ENCODE measurements at places on chromosomes 11 and 22. TPM values are rescaled to one million over a fixed set of nuclear protein-coding genes. Genes with fewer than 3 reads are reported as not detected.

- DNase-seq = no peak
Measured at GRCh38 chr11:95451261-95451660, 220.3 kb upstream of the SESN3 start.

DNA sequence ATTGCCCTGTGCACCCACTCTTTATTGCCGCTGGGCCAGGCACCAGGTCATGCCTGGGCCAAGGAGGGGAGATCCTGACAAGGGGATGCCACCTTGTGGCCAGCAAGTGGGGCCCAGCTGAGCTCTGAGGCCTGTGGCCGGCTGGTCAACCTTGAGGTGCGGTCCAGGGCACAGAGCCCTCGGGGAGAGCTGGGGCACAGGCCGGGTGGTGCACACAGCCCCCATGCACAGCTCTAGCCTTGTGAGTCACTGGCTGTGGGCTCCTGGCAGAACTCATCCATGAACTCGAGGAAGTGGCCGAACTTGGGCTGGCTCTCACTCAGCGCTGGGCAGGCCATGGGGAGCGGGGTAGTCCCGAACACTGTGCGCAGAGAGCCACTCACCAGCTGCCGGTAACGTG, 94.3 kb downstream of the RNF169 start:
- no peak for DNase-seq

DNA sequence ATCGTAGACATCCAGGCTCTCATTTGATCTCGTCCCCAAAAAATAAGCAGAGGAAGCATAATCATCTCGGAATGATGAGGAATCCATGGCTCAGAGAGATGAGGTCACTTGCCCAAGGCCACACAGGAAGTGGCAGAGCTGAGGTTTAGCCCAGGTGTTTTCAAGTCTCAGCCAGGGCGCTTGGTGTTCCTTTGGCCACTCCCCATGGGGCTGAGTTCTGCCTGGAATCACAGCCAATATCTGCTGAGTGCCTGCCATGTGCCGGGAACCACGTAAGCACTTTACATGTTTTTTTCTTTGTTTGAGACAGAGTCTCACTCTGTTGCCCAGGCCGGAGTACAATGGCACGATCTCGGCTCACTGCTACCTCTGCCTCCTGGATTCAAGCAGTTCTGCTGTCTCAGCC, 29.5 kb upstream of the MYH9 start:
- DNase-seq = no peak

GRCh38 chr11:131146827-131147490, 223.5 kb upstream of the NTM start:
- no peak for DNase-seq

- DNase-seq = no peak
Measured at GRCh38 chr11:100908746-100909145, 220.9 kb downstream of the PGR start.

GRCh38 chr11:36455658-36456111, 54.4 kb downstream of the TRAF6 start:
- DNase-seq = no peak

DNA sequence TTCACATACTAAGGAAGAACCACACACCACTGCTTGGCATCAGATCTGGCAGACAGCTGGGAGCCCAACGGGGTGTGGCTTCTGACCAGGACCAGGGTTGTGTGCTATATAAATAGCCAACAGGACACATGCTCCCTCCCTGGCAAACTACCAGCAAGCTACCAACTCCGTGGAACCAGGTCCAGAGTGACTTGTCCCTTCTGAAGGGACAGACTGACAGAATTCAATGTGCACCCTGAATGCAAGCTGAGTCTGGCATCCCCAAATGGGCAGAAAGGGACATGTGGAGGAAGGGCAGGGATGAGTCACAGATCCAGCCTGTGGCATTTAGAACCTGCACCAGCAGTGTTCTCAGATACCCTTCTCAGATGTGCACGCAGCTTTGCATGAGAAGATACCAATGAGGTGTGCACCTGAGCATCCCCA, 92.9 kb downstream of the MICAL3 start:
- no peak for DNase-seq

GRCh38 chr11:57094181-57094935, 87.4 kb upstream of the LRRC55 start:
- no peak for DNase-seq

DNA sequence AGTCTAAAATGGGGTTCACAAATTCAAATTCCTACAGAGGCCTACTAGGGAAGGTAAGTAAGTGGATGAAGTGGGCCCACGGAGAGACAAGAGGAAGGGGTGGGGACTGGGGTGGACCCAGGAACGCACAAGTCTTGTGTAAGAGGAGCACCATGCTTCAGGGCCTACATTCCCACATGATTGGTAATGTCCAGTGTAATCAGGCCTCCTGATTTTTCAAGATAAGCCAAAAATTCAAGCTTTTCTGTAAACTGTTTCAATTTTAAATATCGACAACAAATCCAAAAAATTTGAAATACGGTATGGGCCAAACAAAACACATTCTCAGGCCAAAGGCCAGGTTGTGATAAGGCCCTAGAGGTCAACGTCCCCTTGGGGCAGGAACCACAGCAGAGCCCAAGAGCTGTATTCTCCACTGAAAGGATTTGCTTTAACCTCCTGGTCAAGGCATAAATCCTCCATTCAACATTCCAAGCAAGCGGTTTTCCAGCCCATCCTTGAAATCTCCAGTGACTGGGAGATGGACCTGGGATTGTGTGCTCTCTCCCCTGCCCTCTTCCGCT, 116.4 kb downstream of the TRIM29 start:
- no peak for DNase-seq

- DNase-seq = no peak
Measured at GRCh38 chr11:24623121-24623520, 126.3 kb downstream of the LUZP2 start.

DNA sequence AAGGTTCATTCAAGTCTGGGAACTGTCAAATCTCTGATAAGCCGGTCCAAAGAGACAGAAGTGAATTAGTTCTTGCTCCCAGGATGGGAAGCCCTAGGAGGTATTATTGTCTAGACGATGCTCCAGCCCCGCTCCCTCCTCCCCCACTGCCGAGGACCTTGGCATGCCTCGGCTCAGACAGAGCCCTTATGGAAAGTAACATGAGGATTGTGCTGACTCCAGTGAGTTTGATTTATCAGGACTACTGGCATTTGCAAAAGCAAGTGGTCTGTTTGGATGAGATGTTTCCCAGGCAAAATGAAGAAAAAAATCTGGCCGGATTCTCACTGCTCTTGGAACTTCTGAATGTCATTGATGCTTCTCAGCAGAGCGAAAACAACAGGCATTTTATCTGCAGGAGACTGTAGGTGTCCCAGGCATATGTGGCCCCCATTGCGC, 341.0 kb downstream of the ETS1 start:
- no peak for DNase-seq

- DNase-seq = no peak
Measured at GRCh38 chr11:76347466-76347865, 33.5 kb downstream of the THAP12 start.

GRCh38 chr22:19063581-19064353, 58.4 kb downstream of the DGCR2 start:
- DNase-seq = no peak

GRCh38 chr22:40189997-40190396, 12.3 kb downstream of the TNRC6B start:
- DNase-seq = no peak

GRCh38 chr11:14079011-14079410, 116.5 kb downstream of the SPON1 start:
- DNase-seq = no peak

- no peak for DNase-seq
Measured at GRCh38 chr11:130118636-130119387, 40.8 kb upstream of the ST14 start.

- DNase-seq = no peak
Measured at GRCh38 chr22:39080052-39080762, 3.1 kb downstream of the APOBEC3G start.

GRCh38 chr11:68216171-68216938, 3.3 kb upstream of the KMT5B start:
- DNase-seq = no peak

GRCh38 chr11:83648610-83649527, 362.7 kb upstream of the CCDC90B start:
- no peak for DNase-seq

GRCh38 chr11:133903056-133903455, 53.7 kb downstream of the IGSF9B start:
- no peak for DNase-seq

The NLRP10 gene
- not detected for polyA plus RNA-seq

The ANKK1 gene
- 0.73 TPM for polyA plus RNA-seq

The C11orf86 gene
- polyA plus RNA-seq = 0.17 TPM

The LZTR1 gene
- polyA plus RNA-seq = 44.7 TPM
